Panc1 (cell line): ENCODE measurements at places on chromosomes 7 and 10. TPM values are rescaled to one million over a fixed set of nuclear protein-coding genes. Genes with fewer than 3 reads are reported as not detected.

DNA sequence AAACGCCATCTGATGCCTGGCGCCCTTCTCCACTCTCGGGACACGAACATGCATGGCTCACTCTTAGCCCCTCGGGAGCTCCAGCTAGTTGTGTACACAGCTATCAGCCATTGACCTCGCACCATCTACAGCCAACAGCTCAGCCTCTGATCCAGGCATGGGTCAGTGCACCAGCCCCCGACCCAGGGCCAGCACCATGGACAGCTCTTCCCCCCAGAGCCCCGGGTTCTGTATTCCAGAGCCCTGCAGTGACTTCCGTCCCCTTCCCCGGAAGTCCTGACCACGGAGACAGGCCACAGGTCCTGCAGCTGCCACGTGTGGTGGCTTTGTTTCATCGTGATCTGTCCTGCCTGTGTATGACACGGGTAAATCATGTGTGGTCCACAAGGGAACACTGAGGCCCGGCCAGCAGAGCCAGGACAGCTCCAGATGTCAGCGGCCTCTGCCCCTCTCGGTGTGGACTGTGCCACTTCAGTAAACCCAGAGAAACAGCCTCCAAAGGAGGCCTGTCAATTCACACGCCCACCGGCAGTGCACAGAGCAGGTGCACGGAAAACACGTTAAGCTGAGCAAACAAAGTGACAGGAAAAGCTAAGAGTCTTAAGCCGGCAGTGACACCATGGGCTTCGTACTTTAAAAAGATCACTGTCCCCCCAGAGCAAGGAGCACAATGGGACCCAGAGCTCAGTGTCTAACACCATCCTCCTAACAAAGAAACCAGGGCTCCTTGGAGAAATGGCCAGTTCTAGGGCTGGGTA, 13.0 kb downstream of the STK32C start:
- no peak for DNase-seq

DNA sequence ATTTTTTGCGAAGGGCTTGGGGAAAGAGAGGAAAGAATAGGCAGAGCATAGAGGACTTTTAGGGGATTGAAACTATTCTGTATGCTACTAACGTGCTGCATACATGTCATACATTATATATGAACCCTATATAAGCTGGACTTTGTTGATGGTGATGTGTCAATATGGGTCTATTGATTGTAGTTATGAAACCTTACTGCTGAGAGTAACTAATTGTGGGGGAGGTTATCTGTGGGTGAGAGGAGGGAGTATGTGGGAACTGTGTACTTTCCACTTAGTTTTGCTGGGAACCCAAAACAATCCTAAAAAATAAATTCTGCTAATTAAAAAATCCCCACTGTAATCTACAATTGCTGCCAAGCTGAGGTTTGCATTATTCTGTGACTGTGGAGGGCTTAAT, 15.3 kb upstream of the CYP2C19 start:
- no peak for DNase-seq

DNA sequence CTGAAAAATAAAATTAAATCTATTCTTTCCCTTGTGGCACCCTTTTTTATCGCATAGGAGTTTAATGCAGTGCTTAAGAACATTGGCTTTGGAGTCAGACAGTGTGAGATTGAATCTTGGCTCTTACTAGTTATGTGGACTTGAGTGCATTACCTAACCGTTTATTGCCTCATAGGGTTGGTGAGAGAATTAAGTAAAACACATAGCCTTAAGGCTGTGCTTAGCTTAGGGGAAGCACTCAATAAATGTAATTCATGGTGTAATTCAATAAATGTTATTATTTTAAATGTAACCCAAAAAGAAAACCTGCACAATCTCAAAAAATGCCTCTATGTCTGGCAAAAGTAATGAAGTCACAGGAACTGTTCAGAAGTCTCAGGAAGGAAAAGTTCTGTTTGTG, 2.7 kb downstream of the STK17A start:
- DNase-seq: no peak

- DNase-seq: no peak
These were observed 163.8 kb downstream of the INHBA start for GRCh38 chr7:41538810-41539724.

GRCh38 chr10:52353960-52354394, 39.9 kb downstream of the DKK1 start:
- no peak for DNase-seq

- no peak for DNase-seq
These were observed 112.9 kb upstream of the ZNF746 start for GRCh38 chr7:149610441-149611011.

GRCh38 chr7:80902716-80903308, 16.0 kb downstream of the SEMA3C start:
- DNase-seq: no peak

DNA sequence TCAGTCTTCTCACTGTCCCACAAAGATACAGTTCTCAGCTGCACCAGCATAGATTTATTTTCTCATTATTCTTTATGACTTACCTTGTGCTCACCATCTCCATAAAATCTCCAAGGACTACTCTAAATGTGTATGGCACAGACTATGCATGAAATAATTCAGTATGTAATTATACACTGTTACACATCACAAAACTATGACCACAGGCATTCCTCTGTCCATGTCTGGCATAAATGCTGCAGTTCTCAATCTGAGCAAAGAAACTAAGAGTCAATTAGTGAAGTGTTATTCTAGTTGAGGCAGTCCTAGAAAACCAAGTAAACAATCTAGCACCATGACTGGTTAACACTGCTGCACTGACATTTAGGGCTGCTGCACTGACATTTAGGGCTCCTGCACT, 2.7 kb downstream of the CYCS start:
- no peak for DNase-seq

DNA sequence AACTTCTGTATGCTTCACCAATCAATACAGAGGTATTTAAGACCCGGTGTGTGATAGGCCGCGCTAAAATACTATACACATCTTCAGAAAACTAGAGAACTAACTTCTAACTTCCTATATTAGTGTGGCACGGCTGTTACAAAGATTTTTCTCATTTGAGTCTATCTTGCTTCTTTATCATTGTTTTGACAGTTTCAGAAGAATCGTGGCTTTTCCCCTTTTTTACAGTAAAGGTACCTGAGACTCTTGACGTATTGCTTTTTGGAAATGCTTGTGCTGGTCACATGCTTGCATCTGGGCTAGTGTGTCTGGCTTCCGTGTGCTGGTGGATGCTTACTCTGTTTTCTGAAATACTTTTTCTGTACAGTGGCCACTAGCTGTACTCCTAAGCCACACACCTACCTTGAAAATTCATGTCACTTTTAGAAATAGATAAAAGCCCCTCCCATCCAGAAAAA, 12.7 kb downstream of the IKZF1 start:
- DNase-seq: no peak

Gene FFAR4
- total RNA-seq: 0.92 TPM

Gene OPN4
- total RNA-seq: not detected
